ENCODE measurements at places on chromosomes 4 and X.

DNA sequence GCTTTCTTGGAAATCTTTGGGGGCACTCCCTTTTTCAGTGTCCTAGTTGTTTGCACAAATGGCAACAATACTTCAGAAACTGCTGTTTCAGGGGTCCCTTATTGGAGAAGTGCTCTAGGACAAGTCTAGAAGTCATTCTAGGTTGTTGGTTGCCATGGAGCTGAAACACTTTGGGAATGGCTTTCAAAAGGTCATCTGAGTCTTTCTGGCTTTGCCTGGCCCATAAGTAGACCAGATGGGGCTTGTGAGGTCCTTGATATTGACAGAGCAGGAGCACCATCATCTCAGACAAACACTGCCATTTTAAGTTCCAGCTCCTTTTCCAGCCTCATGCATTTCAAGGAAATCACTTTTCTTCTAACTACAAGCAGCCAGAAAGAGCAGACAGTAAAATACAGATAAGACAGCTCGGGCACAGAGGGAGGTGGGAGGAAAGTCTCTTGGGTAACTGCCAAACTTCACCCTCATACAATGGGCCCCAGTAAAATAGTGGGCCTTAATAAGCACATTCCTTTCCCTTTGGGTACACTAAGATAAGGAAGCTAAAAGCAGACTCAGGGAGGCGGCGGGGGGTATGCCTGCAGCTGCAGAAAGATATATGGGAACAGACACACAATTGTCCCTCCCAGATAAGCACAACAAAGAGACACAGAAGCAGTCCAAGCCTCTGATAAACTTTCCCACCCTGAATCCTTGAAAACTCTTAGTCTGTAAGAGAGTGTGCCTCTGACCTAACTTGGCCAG lies 8.5 kb upstream of the NXF3 start:
- no peak for DNase-seq

DNA sequence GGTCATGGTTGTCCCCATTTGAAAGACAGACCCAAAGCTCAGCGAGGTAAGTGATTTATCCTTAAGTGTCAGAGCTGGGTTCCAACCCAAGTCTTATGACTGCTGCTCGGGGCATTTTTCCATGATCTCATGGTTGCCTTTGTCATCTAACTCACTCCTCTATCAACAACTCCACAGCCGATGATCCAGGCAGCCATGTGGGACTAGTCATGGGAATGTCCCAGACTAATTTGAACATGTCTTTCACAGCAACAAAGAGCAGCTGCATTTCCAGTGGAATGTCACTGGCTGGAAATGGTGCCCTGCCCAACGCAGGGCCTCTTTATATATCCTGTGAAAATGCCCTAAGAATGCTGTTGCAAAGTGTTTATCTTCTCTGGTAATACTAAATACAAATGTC lies 284.8 kb upstream of the PPARGC1A start:
- no peak for DNase-seq

- DNase-seq, result peak; percentile 52
Measured at GRCh38 chr4:185587427-185588161, 52.3 kb upstream of the PDLIM3 start.

DNA sequence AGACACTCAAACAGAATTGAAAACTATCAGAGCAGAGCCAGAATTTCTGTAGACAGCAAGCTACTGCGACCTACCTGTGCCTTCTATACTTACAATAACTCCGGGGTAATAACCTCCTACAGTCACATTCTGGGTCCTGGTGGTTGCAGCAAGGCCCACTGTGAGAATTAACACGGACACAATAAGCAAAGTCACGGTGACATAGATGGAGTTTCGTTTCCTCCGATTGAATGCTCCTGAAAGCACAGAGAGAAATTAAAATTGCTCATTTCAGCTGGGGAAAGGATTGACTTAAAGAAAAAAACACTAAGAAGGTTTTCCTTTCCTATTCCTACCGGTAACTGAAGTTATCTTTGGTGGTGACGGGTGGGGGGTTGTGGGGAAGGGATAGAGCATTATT lies 7.0 kb downstream of the TMEM255A start:
- no peak for DNase-seq

DNA sequence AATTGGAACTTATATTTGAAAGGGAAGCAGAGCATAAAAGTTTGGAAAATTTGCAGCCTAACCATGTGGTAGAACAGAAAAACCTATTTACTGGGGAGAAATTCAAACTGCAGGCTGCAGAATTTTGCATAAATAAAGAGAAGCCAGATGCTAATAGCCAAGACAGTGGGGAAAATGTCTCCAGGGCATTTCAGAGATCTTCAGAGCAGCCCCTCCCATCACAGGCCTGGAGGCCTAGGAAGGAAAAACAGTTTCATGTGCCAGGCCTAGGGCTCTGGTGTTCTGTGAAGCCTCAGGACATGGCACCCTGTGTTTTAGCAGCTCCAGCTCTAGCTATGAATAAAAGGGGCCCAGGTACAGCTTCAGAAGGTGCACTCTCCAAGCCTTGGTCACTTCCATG lies 648.7 kb upstream of the FRG1 start:
- no peak for DNase-seq

DNA sequence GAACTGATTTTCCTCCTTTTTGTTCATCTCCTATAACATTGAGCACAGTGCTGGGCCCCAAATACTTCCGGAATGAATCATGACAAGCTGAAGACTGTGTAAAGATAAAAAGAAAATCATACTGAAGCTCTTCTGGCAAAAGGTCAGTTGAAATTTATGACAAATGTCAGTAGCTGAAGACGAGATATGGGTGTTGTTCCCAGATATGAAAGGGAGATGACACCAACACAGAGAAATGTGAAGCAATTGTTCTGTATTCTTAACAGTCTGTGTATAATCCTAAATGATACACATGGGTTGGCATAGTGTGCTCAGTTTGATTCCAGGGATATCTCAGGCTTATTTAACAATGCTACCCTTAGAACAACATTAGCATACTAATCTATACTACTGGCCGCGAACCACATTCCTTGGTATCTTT lies 170.5 kb upstream of the PITX2 start:
- DNase-seq, result no peak

DNA sequence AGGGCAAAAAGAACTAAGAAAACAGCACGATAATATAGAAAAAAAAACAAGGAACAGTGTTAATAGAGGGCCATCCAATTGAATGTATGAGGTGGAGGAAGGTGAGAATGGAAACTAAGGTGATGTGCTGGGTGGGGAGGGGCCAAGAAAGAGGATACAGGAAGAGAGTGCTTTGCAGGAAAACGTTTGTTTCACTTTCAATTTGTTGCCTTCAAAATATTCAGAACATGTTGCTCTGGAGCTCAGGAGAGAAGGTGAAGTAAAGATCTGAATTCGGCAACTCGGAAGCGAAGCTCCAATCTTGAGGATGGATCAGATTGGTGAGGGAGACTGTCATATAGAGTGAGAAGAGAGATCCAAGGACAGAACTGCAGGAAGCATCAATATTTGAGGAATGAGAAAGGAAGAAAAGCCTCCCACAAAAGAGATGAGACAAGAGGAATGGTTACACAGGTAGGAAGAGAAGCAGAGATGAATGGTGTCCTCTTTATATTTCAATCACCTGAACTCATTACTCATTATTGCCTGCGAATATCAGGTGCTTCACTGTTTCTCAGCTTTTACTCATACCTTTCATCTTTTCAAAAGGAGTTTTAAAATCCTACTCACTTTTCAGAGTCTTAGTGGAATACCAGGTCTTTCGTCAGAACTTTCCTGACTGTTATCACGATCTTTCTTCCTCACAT lies 14.7 kb upstream of the SEC24D start:
- no peak for DNase-seq

DNA sequence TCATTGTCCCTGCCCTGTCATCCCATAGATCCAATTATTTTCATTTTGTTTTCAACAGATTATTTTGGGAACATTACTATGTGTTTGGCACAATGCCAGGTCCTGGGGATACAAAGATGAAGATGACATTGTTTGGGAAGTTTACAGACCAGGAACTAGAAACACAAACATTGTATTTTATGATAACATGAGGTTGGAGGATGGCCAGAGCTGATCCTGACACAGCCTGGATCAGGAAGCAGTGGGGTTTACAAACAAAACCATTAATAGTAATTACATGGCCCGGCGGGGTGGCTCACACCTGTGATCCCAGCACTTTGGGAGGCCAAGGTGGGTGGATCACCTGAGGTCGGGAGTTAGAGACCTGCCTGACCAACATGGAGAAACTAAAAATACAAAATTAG lies 29.9 kb downstream of the CLRN2 start:
- DNase-seq, result no peak

GRCh38 chrX:122941806-122942205 lies 242.3 kb upstream of the GRIA3 start:
- DNase-seq, result no peak

DNA sequence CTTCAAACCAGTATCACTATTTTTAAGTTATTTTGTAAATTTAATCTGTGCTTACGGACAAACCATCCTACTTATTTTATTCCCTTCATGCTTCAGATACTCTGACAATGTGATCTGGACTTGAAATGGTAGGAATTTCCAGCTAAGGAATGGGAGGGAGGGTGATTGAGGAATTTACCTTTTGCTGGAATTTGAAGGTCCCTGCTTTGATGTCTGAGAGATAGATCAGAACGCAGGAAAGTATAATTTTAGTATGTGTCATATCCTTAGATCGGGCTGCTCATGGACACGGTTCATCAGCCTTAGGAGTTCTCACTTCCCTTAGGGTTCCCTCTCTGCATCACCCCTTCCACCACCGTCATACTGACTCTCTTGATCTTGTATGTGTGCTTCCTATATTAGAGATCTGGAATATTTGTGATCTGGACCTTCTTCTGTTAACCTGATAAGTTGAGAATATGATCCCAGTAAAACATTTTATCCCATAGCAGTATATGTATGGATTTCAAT lies 16.8 kb downstream of the OCRL start:
- no peak for DNase-seq

- DNase-seq, result no peak
Measured at GRCh38 chr4:64062991-64063390, 346.3 kb downstream of the TECRL start.

GRCh38 chrX:133749370-133749769 lies 236.0 kb downstream of the GPC3 start:
- DNase-seq, result no peak

DNA sequence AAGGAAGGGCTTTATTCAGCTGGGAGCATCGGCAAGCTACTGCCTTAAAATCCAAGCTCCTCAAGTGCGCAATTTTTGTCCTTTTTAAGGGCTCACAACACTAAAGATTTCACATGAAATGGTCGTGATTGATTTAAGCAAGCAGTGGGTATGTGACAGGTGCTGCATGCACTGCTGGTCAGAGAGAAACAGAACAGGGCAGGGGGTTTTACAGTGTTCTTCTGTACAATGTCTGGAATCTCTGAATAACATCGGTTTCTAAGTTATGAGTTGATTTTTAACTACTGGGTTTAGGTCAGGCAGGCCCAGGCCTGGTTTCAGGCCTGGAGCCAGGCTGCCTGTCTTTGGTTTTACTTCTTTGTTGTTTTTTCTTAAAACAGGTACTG lies 6.0 kb downstream of the UGT2B17 start:
- DNase-seq, result no peak

DNA sequence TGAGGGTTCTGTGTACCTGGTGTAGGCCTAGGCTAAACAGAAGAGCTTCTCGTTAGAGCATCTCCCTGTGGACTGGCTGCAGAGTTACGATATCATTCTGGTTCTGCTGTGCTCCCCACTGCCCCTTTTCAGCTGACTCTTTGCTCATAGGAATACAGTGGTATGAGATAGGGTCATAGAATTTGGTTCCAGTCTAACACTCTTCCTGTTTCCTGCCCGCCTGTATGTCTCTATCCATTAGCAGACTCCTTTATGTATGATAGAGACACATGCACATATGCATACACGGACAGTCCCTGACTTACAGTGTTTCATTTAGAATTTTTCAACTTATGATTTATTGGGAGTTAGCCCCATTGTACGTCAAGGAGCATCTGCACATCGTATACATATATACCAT lies 15.3 kb downstream of the RNF4 start:
- no peak for DNase-seq

DNA sequence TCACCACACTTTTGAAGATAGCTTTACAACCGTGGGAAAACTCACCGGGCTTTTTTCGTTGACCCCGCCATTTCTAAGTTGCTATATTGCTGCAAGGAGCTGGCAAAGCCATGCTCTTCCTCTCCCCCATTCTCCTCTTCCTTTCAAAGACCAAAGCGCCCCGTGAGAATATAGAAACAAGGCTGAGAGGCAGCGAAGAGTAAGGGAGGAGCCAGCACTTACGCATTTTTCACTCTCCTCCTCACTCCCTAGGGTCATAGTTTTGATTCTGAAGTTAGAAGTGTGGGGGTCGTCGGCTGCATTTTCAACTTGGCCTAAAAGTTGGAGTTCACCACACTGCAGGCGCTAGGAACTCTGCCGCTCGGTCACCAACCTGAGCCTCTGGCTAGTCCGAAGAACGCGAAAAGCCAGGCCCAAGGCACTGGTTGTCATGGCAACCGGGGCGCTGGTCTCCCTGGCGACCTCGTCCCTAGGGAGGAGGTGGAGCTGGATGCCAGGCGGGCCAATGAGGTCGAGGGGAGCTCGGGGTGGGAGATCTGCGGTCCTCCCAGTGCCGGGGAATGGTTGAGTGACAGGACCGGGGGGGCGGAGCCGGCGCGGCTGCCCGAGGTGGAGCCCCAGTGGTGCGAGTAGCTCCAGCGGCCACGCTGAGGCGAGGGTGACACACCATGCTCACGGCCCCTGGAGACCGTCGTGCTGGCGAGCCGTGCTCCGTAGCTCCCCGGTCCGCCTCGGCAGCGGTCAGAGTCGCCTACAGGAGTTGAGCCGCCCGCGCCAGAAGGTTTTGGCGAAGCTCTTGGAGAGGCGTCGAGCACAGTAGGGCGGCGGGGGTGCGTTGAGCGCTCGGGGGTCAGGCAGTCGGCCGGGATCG lies at the start of gene PTPN13:
PTPN13 (plus strand) TSS at position 628 of the 871 bp plus-strand sequence. CDS start 40,942 bp downstream, outside the sequence.
- DNase-seq, result peak; percentile 55

- no peak for DNase-seq
Measured at GRCh38 chrX:17944833-17945497, 83.9 kb upstream of the RAI2 start.

DNA sequence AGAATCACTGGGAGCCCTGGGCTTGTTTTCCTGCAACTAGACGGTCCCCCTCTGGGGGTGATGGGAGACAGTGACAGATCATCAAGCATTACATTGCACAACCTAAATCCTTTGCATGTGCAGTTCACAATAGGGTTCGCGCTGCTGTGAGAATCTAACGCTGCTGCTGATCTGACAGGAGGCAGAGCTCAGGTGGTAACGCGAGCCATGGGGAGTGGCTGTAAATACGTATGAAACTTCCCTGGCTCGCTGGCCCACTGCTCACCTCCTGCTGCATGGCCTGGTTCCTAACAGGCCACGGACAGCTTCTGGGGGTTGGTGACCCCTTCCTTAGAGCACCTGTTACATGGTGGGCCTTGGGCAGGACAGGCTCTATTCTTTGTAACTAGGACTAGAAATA lies 10.4 kb downstream of the PAQR3 start:
- DNase-seq, result no peak

DNA sequence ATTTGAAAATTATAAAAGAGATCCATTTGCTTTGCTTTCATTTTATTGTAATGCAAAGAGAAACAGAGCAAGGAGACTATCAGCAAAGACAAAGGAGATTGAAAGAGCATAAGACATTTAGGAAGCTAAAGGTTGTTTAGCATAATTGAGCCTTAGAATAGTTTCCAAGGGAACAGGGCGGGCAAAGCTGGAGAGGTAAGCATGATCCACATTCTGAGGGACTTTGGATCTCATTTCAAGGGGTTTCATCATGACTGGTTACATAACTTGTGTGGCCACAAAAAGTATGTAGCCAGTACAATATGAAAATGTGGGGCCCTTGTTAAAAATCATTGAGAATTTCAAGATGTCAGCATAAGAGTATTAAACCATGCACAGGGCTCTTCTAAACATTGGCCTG lies 406.5 kb downstream of the RPA4 start:
- no peak for DNase-seq

GRCh38 chrX:113800955-113801354 lies 782.9 kb upstream of the HTR2C start:
- DNase-seq, result no peak

Data from stimulated activated CD8-positive, alpha-beta memory T cell treated with anti-CD3 and anti-CD28 coated beads, Interleukin-15, amount 100 ng/mL, for 48 hours (primary cell).